Endothelial cell (in vitro differentiated cells): ENCODE measurements at places on chromosomes 4 and X. TPM values are rescaled to one million over a fixed set of nuclear protein-coding genes. Genes with fewer than 3 reads are reported as not detected.

DNA sequence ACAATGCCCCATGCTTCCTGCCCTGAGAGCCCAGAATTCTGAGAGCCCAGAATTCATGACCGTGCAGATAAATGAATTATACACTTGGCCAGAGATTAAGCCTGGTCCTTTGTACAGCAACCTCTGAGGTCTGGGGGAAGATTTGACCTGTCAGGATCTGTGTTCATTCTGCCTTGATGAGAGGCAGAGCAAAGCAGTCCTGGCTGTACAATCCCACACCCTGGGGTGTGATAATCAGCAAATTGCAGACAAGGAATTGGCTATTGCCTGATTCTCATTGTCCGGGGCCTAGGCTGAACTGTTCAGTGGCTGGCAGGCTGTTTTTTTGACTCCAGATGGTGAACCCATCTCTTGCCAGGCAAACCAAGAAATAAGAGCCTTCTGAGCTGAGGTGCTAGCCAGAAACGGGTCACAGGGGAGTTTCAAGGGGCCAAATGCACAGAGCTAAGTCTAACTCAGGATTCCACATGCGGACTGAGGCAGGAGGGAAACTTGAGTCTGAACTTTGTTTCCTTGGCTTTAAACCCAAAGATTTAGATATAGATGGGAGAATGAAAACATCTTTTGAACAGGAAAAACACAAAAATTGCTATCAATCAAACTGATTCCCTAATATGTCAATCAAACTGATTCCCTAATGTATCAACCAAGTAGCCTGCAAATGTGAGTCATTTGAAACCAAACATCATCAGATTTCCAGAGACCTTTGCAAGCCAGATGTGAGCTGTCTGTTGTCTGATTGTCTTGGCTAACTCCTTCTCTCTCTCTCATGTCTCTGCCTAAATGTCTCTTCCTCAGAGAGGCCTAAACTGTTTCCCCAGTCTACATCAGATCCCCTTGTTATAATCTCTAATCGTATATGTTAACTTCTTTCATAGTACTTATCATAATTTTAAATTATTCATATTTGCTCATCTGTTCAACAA is 159.3 kb downstream of the ATG4A start:
- H3K36me3 ChIP-seq = no peaks in the 10 kb centered on the region
- H3K27me3 ChIP-seq = no peaks in the 10 kb centered on the region
- DNase-seq = no peak
- H3K4me3 ChIP-seq = no peak overlapping the region
- no peaks in the 10 kb centered on the region for H3K4me1 ChIP-seq

GRCh38 chr4:10810411-10810810 is 125.8 kb upstream of the CLNK start:
- H3K27ac ChIP-seq = no peak overlapping the region
- H3K4me3 ChIP-seq = no peak overlapping the region
- DNase-seq = no peak
- peaks cover 1% of the 10 kb centered on the region for H3K27me3 ChIP-seq

DNA sequence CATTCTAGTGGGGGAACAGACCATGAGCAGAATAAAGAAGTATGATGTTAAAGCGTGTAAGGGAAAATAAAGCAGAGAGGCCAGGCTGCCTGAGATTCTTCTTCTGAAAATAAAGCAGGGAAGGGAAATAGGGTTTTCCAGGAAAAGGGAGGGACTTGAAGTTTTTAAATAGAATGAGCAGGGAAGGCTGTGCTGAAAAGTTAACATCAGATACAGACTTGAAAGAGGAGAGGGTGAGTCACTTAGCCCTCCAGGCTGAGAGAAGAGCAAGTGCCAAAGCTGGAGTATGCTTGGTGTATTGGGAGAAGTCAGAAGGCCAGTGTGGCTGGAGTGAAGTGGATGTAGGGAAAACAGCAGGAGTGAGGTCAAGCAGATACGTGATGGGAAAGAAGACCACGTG is 10.0 kb upstream of the PLK4 start:
- no peak for DNase-seq
- H3K36me3 ChIP-seq = no peaks in the 10 kb centered on the region
- H3K4me1 ChIP-seq = peaks cover 13% of the 10 kb centered on the region

DNA sequence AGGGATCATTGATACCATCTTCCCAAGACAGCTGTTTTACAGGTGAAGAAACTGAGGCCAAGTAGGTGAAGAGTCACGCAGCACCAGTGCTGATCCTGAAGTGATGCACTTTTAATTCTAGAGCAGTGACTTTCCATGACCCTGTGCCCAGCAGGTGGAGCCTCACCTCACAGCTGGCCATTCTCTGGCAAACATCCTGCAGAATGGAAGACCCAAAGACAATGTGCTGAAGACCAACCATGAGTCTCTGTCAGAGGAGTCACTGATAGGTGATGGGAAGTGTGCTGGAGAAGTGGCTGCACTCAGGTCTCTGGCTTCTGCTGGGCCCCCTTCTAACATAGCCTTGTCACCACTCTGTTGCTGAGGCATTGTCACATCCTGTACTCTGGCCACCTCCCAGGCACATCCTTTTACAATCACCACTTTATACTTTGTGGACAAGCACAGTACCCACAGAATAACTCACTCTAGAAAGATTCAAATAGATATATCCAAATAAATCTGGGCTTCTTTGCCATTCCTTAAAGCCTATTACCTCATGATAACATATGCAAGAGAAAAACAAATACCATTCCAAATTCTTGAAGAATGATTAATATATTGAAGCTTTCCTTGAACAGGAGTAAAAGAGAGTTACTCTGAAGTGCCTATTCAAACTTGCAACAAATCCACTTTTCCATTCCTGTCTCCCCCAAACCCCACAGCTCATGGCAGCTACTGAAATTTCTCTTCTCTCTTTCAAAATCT is 64.1 kb upstream of the SCOC start:
- peaks cover 13% of the 10 kb centered on the region for H3K4me1 ChIP-seq
- no peaks in the 10 kb centered on the region for H3K36me3 ChIP-seq
- DNase-seq = no peak
- H3K27me3 ChIP-seq = no peaks in the 10 kb centered on the region

DNA sequence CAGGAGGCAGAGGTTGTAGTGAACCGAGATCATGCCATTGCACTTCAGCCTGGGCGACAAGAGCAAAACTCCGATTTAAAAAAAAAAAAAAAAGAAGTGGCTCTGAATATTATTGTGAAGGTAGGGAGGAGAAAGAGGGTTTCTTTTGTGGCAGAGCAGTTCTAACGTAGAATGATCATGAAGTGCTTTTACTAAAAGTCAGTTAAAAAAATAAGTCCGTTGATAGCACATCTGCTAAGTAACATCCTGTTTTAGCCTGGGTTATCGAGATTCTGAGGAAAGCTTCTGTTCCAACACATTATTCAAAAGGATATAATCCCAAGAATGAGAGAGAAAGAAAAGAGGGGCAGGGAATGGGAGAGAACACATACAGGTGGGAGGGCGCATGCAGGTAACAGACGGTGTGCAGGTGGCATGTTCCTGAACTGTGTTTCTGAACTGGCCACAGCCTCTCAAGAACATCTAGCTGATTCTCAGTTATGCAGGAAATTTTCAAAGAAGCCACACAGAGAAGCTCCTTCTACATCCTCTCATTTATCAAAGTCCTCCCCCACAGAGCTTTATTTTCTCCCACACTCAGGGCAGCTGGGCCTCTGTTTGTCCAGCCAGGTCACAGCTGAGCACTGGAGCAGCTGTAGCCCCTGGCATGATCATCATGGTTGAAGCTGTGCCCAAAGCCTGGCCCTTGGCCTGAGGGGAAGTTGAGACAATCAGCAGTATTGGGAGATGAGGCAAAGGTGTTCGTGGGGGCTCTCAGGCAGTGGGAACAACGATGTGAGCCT is 342.3 kb downstream of the ZNF674 start:
- no peaks in the 10 kb centered on the region for H3K4me1 ChIP-seq
- no peaks in the 10 kb centered on the region for H3K27me3 ChIP-seq
- H3K27ac ChIP-seq = no peak overlapping the region
- no peak overlapping the region for H3K4me3 ChIP-seq

SCD5 gene
- 0.38 TPM for total RNA-seq

HTT-AS gene
- not detected for total RNA-seq

PAGE2 gene
- total RNA-seq = not detected

SPINK2 gene
- not detected for total RNA-seq

SHOX gene
- total RNA-seq = not detected
